Stromal cell of bone marrow (primary cell): ENCODE measurements at places on chromosomes 16 and 17.

- DNase-seq = peak; percentile 45
These were observed 77.5 kb upstream of the N4BP1 start for GRCh38 chr16:48687421-48688038.

- peak; percentile 97 for DNase-seq
These were observed 199.8 kb upstream of the CHMP6 start for GRCh38 chr17:80791758-80792284.

- DNase-seq = no peak
These were observed 7.0 kb upstream of the TBX2 start for GRCh38 chr17:61392679-61393078.

- DNase-seq = no peak
These were observed 50.6 kb downstream of the HS3ST3B1 start for GRCh38 chr17:14351493-14351892.

DNA sequence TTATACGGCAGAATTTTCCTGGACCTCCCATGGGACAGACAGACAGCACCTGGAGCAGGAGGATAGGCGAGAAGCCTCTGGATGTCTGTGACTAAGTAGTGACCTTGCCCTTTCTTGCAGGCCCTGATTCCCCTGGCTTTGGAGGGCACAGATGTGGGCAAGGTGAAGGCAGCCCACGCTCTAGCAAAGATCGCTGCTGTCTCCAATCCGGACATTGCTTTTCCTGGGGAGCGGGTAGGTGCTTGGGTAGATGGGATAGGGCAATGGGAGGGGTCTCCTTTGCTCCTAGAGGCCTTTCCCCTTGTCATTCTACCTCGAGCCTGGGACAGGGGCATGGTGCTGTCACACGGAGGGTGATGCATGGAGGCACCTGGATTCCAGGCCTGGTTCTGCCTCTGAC, 17.3 kb downstream of the SLC35G3 start:
- DNase-seq = no peak

DNA sequence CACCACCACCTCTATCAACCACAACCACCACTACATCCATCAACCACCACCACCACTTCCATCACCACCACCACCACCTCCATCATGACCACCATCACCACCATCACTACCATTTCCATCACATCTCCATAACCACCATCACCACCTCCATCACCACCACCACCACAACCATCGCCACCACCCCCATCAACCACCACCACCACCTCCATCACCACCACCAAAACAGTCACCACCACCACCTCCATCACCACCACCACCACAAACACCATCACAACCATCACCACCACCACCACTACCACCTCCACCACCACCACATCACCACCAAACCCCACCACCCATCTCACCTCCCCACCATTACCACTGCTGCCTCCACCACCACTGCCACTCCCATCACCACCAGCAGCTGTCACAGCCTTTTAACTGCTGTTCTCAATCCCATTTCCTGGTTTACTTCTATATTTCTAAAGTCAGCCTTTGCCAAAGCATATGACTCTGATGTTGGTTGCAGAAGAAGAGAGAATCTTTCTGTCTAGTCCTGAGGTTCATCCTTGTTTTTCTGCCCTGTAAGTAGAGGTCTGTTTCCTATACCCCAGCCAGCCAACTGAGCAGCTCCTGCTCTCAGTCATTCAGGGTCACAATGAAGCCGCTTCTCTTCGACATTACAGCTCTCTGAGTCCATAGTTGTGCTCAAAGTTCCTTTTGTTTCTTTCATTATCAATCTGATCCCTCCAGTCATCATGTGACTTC, 14.0 kb downstream of the MARCHF10 start:
- DNase-seq = no peak

GRCh38 chr16:4954714-4955113, 3.4 kb upstream of the SEC14L5 start:
- DNase-seq = no peak

- DNase-seq = no peak
These were observed 961 bp upstream of the MAP3K3 start for GRCh38 chr17:63621229-63621683.

GRCh38 chr16:81567087-81567486, 122.5 kb downstream of the CMIP start:
- DNase-seq = no peak

DNA sequence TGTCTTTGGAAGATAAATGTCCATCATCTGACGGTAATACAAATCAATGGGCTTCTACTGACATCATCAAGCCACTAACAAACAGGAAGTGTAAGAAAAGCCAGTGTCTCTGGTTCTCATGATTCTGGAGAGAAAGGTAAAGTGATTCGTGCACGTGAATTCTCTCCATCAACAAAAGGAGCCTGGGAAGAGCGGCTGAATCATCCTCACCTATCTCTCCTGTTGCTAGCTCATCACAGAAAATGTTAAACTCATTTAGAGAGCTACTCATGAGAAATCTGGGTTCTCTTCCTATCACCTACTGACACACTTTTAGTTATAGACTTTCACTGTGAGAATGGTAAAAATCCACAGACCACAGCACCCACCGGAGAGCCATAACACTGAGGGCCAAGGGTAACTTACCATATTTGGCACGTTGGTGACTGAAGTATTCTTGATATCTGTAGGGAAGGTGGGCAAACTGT, 70.3 kb downstream of the CREBBP start:
- no peak for DNase-seq

GRCh38 chr16:89431630-89432029, 58.7 kb downstream of the ANKRD11 start:
- no peak for DNase-seq

- DNase-seq = no peak
These were observed 182.8 kb upstream of the ELAC2 start for GRCh38 chr17:13200671-13201070.

GRCh38 chr16:85492295-85492864, 120.7 kb upstream of the GSE1 start:
- no peak for DNase-seq

DNA sequence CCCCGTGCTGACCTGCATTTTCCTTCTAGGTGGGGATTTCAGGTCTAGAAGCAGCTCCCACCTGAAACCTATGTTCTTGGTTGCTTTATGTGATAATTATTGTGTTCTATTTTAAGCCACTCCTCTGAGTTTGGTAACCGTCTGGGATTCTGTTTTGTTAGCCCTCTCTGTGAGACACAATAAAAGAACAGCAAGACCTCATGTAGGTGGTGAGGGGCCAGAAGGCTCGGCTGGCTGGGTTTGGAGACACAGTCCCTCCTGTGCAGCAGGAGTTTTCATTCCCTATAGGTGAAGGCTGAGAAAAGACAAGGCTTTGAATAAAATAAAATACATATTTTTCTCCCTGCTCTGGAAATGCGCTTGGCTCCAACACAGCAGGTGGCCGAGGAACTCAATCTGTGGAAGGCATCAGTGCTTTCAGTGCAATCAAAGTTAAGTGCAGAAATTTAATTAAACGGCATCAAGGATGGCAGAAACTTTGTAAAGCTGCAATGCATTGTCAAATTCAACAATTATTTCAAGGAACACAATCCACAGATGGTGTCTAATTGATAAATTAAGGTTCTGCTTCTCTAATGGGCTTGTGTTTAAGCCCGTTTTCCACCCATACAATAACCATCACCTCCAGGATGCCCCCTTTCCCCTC, 107.8 kb downstream of the MSI2 start:
- DNase-seq = no peak

DNA sequence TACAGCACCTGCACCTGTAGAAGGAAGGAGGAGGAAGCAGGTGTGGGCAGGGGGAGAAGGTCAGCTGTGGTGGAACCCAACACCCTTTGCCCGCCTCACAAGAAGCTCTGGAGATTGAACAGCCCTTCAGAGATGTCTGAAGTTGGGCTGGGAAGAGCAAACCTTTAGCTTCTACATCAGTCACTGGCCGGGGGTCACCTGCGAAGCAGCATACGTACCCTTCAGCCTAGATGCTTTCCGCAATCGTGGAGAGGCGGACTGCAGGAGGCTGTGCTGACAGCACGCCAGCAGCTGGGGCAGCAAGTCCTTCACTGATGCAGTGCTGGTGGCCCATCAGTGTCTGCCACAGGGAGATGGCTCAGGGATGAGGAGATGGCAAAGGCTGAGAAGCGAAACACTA, 5.2 kb upstream of the HS3ST3B1 start:
- no peak for DNase-seq

- DNase-seq = no peak
These were observed 31.9 kb downstream of the UBE2O start for GRCh38 chr17:76421044-76421407.

- no peak for DNase-seq
These were observed 80.5 kb downstream of the ABR start for GRCh38 chr17:1099242-1099641.

DNA sequence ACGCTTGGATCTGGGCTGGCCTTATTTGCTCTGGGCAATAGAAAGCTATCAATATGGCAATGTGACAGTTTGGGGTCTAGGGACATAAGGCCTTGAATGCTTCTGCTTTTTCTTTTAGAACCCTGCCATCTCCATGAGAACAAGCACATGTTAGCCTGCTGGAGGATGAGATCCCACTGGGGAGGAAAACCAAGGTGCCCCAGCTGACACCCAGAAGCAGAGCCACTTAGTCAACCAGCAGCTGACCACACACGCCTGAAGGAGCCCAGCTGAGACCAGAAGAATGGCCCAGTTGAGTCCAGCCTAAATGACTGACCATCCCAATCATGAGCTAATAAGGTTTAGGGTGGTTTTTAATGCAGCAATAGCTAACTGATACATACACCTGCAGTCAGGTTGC, 171.2 kb downstream of the AHSP start:
- DNase-seq = no peak

GRCh38 chr16:56876048-56876447, 11.0 kb downstream of the SLC12A3 start:
- no peak for DNase-seq

DNA sequence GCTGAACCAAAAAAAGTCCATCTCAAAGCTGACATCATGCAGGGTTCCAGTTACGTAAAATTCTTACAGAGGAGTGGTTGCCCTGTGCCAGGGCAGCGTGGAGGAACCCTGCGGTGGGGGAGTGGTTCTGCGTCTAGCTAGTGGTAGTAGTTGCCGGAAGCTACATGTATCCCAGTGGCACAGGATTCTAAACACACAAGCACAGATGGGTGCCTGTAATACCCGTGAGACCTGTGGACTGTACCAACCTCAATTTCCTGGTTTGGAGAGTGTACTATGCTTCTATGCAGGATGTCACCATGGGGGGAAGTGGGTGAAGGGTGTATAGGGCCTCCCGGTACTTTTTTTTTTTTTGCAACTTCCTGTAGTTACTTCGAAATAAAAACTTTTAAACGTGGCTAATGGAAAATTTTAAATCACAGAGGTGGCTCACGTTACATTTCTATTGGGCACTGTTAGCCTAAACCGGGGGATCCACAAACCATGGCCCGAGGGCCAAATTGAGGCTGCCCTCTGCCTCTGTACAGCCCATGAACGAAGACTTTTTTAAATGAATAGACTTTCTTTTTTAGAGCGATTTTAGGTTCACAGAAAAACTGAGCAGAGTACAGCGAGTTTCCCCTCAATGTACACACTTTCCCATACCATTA, 38.5 kb downstream of the TBC1D16 start:
- DNase-seq = no peak

DNA sequence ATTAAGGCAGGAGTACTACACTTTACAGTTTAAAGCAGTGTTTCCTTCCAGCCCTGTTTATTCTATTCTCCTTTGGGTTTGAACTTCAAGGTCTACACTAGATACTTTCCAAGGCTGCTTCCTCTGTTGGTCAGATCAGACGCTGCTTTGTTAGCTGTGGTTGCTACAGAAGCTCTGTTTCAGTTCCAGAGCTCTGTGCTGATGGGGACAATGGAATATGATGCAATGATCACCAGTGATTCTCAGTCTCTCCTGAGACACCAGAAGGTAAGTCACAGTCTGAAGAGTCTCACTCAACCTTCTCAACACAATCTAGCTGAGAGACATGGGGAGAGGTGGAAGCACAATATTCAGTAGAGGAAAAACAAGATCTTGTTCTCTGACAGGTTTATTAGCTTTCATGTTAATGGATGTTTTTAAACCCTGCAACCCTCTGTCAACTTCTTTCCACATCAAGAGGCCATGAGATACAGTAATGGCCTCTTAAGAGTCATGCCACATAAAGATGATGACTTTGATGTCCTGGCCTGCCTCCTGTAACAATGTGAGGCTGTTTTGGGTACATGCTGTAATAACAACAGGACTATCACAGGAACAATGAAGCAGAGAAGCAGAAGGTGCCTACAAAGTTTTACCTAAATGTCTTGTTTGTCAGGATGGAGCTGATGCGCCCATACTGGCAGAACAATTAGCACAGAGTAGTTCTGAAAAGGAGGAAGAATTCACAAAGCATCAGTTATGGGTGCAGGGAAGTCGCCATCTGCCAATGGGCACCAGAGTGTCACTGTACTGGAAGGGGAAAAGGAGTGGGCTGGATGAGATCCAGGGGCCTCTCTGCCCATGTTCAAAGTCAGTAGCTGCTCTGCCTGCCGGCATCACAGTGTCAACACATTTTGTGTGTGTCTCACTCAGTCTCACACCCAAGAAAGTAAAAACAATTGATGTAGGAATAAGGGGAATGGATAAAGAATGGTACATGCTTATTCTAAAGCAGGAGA, 33.4 kb downstream of the PSME3IP1 start:
- no peak for DNase-seq

DNA sequence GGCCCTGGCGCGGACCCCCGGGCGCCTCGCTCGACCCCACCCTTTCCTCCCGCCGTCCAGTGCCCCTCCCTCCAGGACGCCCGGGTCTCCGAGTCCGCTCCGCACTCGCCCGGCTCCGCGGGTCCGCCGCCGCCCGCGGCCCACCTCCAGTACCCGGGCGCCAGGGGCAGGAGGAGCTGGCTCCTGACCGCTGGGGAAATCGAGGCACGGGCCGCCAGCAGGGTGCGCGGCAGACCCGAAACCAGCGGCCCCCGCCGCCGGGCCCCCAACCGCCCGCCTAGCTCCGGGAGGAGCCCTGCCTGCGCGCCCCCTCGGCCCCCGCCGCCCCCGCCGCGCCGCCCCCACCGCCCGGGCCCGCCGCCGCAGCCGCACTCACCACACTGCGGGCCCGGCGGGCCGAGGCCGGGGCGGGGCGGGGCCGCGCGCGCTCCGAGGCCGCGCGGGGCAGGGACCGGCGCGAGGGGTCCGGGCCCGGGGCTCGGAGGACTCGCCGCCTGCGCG, 333 bp downstream of the MAFG start:
- DNase-seq = no peak

- peak; percentile 35 for DNase-seq
These were observed at the start of gene CHRNE for GRCh38 chr17:4903051-4903818. CHRNE (minus strand) TSS chr17:4903098; CDS start chr17:4903063, 35 bp downstream.

DNA sequence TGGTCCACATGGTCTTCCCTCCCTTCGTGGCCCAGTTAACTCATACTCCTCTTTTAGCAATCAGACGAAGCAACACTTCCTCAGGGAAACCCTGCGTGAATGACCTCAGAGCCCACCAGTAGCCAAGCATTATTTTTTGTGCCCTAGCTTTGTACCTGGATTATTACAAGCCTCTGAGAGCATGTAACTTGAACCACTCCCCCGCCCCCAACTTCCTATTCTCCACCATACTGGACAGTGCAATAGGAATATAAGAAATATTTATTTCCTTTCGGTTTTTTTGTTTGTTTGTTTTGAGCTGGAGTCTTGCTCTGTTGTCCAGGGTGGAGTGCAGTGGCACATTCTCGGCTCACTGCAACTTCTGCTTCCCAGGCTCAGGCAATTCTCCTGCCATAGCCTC, 2.9 kb downstream of the CPPED1 start:
- DNase-seq = no peak

- peak; percentile 49 for DNase-seq
These were observed 122.2 kb downstream of the CCDC182 start for GRCh38 chr17:57622683-57623433.
